ENCODE measurements at places on chromosomes 3 and 15.

GRCh38 chr15:74415966-74416916 is 17.5 kb downstream of the SEMA7A start:
- no peak for DNase-seq

DNA sequence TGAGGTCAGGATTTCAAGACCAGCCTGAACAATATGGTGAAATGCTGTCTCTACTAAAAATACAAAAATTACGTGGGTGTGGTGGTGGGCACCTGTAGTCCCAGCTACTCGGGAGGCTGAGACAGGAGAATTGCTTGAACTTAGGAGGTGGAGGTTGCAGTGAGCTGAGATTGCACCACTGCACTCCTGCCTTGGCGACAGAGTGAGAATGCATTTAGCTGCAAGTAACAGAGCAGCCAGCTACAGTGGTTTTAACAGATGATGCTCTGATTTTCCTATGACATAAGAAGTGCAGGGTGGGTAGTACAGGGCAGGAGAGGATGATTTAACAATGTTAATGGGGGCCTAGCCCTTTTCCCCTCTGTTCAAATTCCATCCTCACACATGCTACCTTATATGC is 267.9 kb downstream of the RPLP1 start:
- DNase-seq, result no peak

DNA sequence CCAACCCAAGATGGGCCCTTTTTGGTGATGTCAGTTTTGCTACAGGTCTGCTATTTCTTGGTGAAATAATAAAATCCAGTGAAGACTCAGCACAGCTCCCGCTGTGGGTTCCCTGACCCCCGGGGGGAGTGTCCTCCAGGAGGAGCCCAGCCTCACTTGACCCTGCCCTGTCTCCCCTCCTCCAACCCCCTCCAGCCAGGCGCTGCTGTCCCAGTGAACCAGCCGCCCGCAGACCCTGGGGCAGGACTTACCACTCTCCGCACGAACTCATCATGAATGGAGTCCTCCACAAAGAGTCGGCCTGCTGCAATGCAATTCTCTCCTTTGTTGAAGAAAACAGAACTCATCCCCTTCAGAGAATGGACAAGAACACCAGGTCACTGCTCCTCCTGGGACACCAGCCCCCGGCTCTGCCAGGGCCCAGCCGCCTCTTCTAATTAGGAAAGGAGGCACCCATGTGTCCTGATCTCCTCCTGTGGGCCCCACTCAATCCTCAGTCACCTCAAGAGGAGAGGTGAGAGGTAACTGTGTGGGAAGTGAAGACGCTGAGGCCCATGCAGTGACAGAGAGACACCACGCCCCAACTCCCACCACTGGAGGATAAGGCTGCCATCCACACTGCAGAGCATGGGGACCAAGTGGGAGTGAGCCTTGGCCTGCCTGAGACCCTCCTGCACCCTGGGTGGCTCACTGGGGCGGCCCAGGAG is 28.8 kb upstream of the SLC41A3 start:
- DNase-seq, result no peak

GRCh38 chr3:44235604-44236484 is 5.8 kb upstream of the TOPAZ1 start:
- peak; percentile 49 for DNase-seq

DNA sequence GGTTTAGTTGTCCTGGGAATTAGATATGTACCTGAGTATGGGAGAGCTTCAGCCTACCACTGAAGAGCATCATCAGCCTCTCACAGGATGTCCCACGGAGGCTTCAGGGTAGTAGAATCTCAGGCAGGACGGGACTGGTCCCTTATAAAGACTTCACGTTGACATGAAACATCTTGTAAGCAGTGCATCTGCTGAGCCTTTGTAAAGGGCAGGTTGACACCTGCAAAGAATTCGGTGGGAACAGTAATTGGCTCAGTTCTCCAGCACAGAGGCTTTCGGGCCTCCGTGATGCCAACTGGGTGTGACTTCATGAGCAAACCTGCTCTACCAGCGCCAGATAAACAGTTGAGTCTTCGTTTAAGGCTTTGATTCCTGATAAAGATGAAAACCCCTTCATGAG is 26.9 kb upstream of the AVEN start:
- no peak for DNase-seq

DNA sequence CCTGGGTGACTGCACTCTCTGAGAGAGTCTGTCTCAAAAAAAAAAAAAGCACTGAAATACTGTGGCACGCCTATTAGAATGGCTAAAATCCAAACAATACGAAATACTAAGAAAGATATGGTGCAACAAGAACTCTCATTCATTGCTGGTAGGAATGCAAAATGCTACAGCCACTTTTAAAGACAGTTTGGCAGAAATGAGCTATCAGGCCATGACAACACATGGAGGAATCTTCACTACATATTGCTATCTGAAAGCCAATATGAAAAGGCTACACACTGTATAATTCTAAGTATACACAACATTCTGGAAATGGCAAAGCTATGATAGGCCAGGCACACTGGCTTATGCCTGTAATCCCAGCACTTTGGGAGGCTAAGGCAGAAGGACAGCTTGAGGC is 18.8 kb downstream of the DPPA2 start:
- no peak for DNase-seq

DNA sequence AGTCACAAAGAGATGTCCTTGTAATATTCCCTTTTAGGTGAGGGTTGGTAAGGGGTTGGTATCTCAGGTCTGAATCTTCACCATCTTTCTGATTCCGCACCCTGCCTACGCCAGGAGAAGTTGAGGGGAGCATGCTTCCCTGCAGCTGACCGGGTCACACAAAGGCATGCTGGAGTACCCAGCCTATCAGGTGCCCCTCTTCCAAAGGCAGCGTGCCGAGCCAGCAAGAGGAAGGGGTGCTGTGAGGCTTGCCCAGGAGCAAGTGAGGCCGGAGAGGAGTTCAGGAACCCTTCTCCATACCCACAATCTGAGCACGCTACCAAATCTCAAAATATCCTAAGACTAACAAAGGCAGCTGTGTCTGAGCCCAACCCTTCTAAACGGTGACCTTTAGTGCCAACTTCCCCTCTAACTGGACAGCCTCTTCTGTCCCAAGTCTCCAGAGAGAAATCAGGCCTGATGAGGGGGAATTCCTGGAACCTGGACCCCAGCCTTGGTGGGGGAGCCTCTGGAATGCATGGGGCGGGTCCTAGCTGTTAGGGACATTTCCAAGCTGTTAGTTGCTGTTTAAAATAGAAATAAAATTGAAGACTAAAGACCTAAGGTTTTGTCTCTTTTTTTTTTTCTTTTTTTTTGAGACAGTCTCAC is 19.8 kb downstream of the TYRO3 start:
- no peak for DNase-seq

- DNase-seq, result no peak
Measured at GRCh38 chr15:68278595-68279405, 1.3 kb downstream of the FEM1B start.

- no peak for DNase-seq
Measured at GRCh38 chr3:153853163-153853562, 268.0 kb upstream of the ARHGEF26 start.

- no peak for DNase-seq
Measured at GRCh38 chr3:197847866-197848401, 56.9 kb downstream of the LRCH3 start.

- no peak for DNase-seq
Measured at GRCh38 chr3:88041005-88041404, 17.8 kb downstream of the CGGBP1 start.

GRCh38 chr3:194001-194400 is 2.6 kb upstream of the CHL1 start:
- DNase-seq, result no peak

DNA sequence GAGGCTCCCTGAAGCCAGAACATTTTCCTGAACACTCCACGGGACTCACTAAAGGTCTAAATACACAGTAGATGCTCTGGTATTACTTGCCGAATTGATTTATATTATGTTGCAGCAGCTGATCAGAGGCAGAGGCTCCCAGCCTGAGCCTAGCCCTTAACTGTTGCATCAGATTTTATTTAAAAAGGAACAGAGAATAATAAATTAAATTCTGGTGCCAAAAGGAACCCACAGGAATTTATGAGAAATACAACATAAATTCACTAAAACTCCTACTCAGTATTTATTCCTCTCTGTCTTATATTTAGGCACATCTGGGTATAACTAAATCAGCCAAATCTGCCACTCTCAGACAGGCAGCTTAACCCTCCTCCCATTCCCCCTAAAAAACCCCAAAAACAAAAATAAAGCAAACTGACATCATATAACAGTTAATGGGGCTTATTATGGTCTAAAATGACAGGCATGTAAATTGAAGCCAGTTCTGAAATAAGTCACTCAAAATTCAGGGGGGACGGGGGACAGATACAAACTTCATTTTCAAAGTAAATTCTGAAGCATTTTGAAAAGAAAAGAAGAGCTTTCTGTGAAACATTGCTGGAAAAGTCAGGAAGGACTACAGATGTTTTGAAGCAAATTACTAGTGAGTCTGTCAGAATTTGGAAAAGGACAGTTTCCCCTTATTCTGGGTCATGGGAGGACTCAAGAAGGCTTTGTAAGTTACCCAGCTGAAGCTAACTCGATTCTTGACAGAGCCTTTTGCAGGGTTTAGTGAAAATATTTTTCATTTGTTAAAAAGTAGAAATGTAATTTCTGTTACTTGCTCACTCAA is 53.8 kb upstream of the CORO2B start:
- DNase-seq, result no peak

DNA sequence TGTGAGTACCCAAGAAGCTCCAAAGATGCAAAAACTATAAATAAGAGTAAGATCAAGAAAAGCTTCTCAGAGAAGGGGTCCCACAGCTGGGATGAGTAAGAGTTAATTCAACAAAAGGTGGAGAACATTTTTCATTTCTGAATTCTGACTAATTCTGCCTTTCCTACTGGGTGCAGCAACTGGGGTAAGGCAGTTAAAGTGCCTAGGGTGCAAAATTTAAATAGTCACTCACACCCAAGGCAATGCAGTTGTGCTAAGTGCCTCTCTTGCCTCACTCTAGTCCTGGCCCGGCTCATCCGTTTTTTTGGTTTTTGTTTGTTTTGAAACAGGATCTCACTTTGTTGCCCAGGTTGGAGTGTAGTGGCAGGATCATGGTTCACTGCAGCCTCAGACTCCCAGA is 240.2 kb downstream of the TP63 start:
- DNase-seq, result no peak

DNA sequence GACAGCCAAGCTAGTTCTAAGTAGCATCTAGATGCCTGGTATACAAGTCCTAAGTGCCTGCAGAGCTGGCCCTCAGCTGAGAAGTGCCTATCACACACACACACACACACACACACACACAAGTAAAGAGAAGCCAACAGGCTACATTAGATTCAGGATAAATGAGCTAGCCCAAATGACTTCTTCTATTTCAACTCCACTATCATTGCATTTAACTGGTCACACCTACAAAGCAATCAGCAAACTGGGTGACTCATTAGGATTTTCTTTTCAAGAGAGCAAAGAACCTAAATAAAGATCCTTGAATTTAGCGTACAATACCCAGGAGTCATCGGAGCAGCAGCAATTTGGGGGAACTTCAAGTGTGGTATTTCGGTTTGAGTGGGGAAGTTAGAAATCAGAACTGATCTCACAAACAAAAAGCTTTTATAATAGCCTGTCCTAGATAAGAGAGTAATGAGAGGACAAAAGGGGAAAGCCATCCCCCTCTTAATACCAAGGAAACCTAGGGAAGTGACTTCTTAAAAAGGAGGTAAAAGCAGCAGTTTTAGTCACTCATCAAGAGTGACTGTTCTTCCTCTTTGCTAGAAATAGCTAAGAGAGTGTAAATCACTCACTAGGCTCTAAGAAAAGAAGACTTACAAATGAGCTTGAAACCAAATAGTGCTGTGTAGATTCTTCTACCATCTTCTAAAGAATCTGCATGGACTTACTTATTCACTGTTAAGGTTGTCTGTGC is 112.7 kb downstream of the TNIK start:
- DNase-seq, result no peak

DNA sequence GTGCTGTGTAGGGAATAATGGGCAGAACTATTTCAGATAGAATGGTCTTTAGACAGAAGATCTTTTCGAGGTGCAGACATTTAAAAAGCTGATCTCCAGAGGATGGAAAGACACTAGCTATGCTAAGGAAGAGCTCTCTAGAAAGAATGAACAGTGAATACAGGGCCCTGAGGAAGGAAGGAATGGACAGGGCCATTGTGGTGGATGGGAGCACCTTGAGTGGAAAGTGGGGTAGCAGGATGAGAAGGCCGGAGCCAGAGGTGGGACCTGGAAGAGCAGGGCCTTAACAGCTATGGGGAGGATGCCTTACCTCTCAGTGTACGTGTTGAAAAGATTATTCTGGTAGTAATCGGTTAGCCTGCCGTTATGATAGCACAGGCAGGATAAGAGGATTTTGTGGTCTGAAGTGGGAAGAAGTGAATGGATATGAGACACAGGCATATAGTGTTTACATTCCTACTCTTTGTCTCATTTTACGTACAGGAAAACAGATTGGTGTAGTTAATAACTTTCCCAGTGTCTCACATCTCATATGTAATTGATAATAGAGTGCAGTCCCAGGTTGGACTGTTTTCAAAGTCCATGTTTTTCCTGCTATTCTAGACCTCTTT is 172.4 kb downstream of the KLHL25 start:
- DNase-seq, result no peak

- peak; percentile 12 for DNase-seq
Measured at GRCh38 chr3:150253622-150254021, 154.5 kb upstream of the TSC22D2 start.

DNA sequence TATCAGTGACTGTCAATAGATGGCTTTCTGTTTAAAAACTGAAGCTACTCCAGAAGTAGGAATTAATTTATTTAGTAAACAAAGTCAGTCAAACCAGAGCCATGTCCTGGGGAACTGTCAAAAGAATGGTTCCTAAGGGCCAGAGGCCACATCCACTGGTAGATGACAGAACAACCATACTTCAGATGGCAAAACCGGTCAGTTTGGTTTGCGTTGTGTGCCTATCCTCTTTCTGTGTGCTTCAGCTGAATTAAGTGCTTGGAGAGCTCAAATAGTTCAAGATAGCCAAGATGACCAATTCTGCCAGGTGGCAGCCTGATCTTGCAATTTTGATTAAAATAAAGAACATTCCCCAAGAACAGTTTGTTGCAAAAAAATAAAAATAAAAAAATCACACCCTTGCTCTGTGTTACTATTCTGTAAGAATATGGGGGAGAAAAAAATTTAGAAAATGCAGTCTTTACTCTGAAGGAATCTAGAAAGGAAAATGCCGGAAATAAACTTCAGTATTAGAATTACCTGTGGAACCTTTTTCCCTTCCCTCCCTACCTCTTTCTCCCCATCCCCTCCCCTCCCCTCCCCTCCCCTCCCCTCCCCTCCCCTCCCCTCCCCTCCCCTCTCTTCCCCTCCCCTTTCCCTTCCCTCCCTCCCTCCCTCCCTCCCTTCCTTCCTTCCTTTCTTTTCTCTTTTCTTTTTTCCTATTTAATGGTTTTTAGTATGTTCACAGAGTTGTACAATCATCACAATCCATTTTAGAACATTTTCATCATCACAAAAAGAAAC is 2.5 kb downstream of the MAP3K13 start:
- DNase-seq, result no peak

- no peak for DNase-seq
Measured at GRCh38 chr3:127392156-127392490, 104.3 kb upstream of the PRR20G start.

GRCh38 chr3:162847511-162847910 is 1350.9 kb downstream of the OTOL1 start:
- no peak for DNase-seq
